ENCODE measurements at places on chromosomes 2 and 18.

DNA sequence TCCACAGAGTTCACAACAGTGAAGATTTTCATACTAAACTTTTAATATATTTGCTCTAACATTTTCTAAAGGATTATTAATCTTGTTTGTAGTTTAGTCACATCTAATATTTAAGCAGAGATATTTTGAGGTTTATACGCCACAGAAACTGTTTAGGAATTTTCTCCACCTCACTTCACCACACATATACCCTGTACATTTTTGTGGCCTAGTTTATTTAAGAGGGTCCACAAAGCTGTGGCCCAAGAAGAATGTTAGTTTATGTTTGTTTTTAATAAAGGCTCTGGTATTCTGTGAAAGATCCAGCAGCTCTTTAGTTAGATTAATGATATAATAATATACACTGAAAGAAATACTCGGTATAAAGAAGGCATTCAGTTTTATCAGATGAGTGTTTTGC lies 132.7 kb upstream of the TTC27 start:
- DNase-seq, result no peak

GRCh38 chr2:183149489-183149888 lies 25.2 kb downstream of the NUP35 start:
- DNase-seq, result no peak

DNA sequence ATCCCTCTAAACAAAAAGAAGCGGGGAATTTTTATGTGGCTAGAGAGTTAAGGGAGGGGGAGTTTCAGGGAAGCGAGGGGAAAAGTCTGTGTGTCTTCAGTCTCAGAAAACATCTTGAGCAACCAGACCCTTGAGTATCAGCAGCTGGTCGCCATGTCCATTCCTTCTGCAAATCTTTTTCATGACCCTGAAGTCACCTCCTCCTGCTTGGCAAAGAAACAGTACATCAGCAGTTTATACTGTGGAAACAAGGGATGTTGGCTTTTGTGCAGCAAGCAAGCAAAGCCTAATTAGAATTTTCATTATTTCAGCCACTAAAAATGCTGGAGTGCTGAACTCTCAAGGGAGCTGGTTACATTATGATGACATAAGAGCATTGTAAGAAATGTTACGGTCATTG lies 187.4 kb upstream of the SLC8A1 start:
- no peak for DNase-seq

- no peak for DNase-seq
Observed at GRCh38 chr2:100929147-100929546, 72.9 kb upstream of the RPL31 start.

DNA sequence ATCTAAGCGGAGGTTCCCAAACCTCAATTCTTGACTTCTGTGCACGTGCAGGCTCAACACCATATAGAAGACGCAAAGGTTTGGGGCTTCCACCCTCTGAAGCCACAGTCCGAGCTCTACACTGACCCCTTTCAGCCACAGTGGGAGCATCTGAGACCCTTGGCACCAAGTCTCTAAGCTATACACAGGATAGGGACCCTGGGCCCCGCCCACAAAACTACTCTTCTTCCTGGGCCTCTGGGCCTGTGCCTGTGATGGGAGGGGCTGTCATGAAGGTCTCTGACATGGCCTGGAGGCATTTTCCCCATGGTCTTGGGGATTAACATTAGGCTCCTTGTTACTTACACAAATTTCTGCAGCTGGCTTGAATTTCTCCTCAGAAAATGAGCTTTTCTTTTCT lies 1374.1 kb upstream of the NXPH2 start:
- no peak for DNase-seq

DNA sequence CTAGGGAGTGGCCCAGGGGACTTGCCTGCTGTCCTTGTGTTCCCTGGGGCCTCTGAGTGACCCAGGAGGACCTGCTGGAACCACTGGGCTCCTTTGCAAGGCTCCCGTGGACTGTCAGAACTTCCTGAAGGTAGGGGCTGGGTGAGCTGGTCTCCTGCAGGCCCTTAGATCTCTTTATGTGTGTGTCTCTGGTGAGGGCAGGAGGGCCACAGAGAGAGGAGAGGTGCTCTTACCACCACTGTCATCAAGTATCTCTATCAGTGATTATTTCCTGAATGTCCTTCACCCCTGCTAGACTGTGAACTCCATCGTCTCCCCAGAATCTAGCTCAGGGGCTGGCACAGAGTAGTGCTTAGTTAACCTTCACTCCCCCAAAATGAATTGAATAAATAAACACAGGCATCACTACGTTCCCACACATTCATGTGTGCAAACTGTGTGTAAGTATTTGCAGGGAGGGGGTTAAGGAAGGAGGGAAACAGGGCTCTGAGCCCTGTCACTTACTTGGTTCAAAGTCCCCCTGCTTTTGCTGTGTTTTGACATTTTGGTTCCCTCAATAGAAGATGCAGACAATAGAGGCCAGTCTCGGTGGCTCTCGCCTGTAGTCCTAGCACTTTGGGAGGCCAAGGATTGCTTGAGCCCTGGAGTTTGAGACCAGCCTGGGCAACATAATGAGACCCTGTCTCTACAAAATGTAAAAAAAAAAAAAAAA lies 100.8 kb upstream of the HAAO start:
- DNase-seq, result no peak

- no peak for DNase-seq
Observed at GRCh38 chr18:31438402-31438801, 9.1 kb upstream of the DSG3 start.

DNA sequence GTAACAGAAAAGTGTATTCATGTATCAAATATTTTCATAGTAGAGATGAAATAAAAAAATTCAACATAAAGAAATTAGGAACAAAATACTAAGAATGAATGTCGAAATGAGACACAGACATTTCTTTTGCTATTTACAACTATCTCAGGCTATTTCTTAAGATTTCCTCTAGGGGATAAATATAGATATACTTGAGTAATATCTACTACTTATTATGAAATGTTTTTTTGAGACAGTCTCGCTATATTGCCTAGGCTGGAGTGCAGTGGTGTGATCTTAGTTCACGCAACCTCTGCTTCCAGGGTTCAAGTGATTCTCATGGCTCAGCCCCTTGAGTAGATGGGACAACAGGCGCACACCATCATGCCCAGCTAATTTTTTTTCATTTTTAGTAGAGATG lies 326.1 kb downstream of the RNF144A start:
- no peak for DNase-seq

DNA sequence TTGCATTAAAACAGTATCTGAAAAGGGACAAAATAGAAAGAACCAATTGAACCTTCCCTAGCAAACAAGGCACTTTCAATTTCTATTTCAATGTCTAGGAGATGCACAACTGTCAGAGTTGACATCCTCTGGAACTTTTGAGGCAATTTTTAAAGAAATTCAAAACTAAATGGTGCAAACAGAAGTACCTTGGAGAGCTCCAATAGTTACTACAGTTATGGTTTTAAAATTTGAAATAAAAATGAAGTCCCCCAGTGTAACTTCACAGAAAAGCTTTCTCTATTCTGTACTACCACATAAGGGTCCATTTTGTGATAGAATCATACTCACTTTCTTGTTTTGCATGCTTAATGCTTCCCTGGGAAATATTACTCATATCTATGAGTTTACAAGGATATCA lies 162.1 kb downstream of the KCNH7 start:
- no peak for DNase-seq

GRCh38 chr18:49865401-49865800 lies 52.1 kb upstream of the ACAA2 start:
- no peak for DNase-seq

GRCh38 chr2:96156011-96156820 lies 11.0 kb upstream of the DUSP2 start:
- peak; percentile 43 for DNase-seq

- DNase-seq, result no peak
Observed at GRCh38 chr18:49849331-49850217, 36.2 kb upstream of the ACAA2 start.

- no peak for DNase-seq
Observed at GRCh38 chr2:70035344-70035844, 51.9 kb upstream of the PCBP1 start.

- DNase-seq, result no peak
Observed at GRCh38 chr2:178422097-178422496, 28.9 kb downstream of the PRKRA start.

DNA sequence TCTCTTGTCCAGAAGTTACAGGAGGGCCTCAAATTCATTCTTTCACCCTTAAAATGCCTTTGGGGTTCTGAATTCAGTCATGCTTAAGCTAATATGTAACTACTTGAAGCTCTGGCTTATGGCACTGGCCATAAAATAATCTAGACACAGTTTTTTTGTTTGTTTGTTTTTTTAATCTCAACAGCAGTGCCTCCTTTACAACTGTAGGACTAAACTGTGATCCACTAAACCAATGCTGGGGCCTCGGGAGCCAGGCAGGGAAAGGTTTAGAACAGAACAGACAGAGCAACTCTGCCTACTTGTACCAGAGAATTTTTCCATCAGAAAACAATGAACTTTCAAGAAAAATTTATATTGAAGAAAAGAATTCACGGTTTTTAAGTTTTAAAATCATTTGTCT lies 1.7 kb downstream of the STAM2 start:
- no peak for DNase-seq

GRCh38 chr18:72206814-72207213 lies 337.3 kb downstream of the CBLN2 start:
- no peak for DNase-seq

DNA sequence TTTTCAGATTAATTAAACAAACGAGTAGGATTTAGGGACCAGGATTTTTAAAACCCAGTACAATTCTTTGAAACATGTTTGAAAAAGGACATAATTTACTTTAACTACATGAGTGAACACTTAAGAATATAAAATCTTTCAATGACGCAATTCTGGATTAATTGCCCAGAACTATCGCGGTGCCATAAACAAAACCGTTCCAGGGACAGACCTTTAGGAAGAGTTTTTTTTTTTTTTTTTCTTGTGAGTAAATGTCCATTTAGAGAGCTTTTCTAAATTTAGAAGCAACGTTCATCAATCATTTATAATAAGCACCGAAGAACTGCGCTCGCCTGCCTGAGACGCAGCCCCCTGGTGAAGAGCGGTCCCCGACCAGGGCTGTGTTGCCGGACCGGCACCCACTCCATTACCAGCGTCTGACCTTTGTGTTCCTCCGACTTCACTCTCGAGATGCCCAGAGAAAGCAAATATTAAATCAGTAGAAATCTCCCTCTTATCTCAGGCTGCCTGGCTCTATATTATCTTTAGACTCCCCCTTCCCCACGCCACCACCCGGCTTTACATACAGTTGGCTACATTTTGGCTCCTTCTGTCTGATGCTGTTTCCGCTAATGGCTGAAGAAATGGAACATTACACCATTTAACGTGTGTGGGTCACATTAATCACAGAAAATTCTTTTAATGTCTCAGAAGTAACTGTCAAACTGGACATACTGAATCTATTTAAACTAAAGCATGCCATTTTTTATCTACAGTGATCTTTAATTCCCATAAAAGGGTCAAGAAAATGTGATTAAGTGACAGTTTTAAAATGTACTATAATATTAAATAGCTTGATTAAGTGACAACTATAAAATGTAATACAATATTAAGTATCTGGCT lies 364.0 kb upstream of the MEIS1 start:
- no peak for DNase-seq
